ENCODE measurements at places on chromosomes 6 and 20.
A peak's percentile ranks its signal among the peaks of the same experiment; 100 is the strongest.

DNA sequence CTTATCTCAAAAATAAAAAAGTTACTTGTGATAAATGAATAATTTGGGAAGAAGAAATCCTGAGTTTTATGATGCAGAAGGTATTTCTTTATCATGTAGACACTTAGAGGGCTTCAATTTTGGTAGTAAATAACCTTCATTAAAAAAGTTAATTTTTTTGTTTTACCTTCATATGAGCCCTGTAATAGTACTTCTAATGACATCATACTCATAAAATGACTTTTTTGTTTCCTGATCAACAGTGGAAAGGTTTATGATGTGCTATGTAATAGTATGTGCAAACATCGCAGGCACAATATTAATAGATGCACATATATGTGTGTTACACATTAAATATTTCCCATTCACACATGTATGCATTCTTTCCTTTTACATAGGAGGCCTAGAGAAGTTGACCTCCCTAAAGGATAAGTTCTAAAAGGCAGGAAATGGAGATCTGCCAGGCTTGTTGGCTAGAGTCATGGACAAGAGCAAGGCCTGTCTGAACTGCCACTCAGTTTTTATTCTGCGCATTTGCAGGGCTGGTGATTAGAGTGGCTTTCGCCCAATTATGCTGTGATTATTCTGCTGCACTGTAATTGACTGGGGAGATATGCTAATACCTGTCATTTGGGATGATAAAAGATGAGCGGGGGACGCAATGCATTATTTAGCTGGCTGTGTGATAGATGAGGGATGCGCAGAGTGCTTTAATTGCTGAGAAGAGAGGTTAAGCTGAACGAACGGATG, 272.6 kb downstream of the TMEM242 start:
- no peak for DNase-seq

- no peak for DNase-seq
These were observed 223.2 kb upstream of the EXOC2 start for GRCh38 chr6:916131-916530.

DNA sequence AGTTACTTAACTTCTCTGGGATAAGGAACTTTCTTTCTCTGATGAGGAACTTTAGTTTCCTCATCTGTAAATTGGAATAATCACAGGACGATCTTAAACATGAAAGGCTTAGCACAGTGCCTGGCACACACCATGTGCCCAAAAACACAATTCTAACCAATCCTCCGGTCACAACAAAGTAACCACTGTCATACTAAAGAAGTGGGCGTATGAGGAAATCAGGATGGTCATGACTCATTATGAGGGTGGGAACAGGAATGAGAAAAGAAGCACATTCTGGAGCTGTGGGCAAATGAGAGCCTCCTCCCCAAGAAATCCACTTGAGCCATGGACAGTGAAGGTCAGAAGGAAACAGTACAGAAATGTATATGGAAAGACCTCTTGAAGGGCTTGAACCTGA, 82.9 kb downstream of the LRFN2 start:
- no peak for DNase-seq

GRCh38 chr20:9581509-9581908, 67.1 kb downstream of the LAMP5 start:
- no peak for DNase-seq

- no peak for DNase-seq
These were observed 22.2 kb downstream of the BMP7 start for GRCh38 chr20:57244221-57244585.

DNA sequence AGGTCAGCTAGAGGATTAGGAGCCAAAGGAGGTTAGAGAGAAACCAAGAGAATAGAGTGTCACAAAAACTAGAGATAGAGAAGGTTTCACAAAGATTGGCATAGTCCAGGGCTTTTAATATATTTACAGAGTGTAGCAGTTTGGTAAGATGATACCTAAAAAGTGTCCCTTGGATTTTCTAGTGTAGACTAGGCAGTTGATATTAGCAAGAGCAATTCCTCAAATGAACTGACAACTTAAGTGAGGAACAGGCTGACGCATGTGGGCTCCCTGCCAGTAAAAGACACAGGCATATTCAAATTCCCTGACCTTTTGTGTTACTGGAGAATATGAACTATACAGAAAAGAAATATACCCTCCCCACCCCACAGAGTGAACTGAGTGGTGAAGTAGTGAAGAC, 40.1 kb downstream of the VTA1 start:
- peak; percentile 64 for DNase-seq

- no peak for DNase-seq
These were observed 160.2 kb upstream of the FOXA2 start for GRCh38 chr20:22744341-22745193.

DNA sequence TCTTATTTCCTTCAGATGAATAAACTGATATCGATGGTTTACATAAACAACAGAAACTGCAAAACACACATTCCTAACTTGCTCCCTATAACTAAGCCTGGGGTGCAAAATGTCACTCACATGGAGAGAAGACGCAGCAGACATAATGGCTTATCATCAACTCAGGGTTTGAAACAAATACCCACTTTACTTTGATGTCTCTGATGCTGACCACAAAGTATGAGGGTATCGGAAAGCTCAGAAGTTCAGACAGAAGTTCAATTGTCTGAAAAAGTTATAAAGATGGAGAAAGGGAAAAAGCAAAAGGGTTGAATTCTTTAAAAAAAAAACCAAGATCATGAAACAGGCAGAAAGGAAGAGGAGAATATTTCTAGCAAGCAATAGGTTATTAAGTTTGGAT, 102.7 kb downstream of the FOXC1 start:
- no peak for DNase-seq

GRCh38 chr6:24493945-24494820, 586 bp upstream of the ALDH5A1 start:
- DNase-seq: no peak

DNA sequence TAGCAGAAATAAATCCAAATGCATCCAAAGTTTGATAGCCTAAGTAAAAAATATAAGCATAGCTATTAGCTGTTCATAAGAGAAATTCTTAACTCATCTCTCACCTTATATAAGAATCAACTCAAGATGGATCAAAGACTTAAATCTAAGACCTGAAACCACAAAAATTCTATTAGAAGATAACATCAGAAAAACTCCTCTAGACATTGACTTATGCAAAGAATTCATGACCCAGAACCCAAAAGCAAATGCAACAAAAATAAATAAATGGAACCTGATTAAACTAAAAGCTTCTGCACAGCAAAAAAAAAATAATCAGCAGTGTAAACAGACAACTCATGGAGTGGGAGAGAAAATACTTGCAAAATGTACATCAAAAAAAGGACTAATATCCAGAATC, 184.3 kb downstream of the TFAP2A start:
- DNase-seq: no peak

DNA sequence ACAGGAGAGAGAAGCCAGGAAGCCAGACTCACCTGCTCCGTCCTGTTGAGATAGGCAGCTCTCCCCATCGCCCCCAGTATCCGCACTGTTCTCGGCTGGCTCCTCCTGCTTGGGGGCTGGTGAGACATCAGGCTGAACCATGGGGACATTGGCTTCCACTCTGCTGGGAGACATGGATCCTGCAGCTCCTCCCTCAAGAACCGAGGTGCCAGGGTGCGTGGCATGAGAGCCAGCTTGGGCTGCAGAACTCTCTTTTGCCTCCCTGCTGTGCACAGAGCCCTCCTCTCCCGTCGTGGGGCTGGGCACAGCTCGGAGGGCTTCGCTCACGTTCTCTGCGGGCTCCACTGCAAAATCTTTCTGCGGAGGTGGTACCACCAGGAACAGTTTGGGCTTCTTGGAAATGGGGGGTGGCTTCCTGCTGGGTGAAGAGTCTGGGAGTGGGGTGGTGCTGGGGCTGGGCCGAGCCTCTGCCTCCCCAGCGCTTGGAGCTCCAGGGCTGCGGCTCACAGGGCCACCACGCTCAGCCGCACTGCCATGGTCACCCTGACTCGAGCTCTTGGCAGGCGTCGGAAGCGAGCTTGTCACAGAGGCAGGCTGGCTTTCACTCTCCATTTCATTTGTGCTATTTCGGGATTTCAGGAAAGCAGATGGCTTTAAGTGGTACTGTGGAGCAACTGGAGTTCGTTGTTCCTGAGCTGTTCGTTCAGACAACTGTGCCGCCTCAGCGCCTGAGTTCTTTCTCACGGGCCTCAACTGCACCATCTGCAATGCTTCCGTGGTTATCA, 26.5 kb downstream of the HEBP2 start:
- no peak for DNase-seq

DNA sequence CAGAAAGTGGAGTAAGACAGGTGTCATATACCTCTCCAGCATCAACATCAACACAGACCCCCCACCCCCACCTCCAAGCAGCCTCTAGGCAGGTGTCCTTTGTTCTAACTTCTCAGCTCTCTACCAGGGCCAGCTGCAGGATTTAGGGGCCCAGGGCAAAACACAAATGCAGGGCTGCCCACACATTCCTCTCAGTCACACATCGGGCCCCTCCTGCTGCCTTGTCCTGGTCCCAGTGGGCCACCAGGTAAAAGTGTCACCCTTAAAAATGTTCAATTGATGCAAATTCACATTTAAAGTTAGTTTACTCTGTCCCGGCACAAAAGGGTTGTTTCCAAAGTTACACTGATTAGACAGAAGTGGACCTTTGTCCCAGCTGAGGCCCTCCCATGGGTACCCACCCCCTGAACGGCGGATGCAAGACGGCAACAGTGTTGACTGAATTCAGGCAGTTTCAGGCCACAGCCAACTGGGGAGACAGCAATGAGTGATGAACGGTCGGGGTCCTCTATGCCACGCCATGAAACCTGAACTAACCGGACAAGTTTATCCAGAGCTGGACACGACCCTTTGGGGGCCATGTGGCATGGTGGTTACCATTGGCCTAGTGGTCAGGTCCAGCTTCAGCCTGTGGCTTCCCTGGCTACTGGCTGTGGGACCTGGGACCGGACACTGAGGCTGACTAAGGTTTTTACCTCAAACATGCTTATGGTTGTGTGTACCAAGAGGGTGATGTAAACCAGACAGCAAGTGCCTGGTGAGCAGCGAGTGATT, 52.2 kb upstream of the UNC93A start:
- DNase-seq: no peak

DNA sequence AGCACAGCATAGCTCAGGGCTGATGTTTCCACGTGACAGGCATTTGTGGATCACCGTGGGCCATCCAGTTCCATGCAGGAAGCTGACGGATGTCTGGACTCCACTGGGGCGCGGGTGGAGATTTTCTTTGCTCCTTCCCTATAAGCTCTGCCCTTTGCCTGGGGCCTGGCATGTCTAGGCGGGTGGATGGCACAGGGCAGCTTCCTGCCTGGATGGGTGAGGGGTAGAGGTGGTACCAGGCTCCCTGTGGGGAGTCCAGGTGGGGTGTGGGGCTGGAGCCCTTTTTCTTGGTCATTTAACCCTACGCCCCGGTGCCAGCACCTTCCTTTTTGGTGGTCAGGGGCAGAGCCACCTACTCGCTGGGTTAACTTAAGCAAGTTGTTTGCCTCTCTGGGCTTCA, 10.4 kb downstream of the FAM110A start:
- no peak for DNase-seq

- DNase-seq: no peak
These were observed 260.0 kb downstream of the ARID1B start for GRCh38 chr6:157037165-157037564.

DNA sequence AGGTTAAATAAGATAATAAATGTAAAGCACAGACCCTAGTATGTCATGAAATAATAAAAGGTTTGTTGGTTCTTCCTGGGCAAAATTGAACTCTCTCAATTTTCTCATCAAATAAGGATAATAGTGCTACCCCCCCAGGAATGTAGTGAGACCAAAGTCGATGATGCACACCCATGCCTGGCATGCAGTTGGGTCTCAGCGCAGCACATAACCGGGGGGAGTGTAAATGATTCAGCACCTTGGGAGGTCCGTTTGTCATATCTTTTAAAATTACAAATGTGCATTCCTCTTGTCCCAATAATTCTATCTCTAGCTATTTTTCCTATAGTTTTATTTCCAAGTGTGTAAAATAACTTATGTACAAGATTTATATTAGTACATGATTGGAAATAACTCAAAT, 31.3 kb upstream of the CCDC167 start:
- DNase-seq: peak; percentile 79

- no peak for DNase-seq
These were observed 453.1 kb upstream of the SLC35B3 start for GRCh38 chr6:8888468-8888867.

DNA sequence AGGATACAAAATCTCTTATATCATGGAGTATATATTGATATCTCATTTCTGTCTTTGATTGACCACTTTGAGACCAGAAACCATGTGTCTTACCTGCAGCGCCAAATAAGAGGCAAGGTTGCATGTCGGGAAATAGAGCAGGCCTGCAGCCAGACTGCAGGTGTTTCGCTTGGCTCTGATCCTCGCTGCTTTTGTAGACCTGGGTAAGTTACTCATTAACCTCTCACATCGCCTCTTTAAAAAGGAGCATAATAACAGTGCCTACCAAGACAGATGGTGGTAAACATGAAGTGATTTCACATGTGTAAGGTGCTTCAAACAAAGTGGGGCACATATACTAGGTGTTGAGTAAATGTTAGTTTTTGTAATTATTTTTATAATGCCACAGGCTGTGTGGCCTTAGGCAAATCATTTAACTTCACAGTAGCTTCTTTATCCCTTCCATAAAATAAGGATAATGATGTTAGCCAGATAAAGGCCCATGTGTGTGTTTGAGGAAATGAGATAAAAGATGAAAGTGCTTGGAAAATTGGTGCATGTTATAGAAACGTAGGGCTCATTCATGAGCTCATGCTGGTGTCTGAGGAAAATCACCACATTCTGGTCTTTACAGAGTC, 248.8 kb upstream of the MAP3K7 start:
- no peak for DNase-seq

GRCh38 chr6:96786336-96786735, 50.9 kb downstream of the GPR63 start:
- no peak for DNase-seq

DNA sequence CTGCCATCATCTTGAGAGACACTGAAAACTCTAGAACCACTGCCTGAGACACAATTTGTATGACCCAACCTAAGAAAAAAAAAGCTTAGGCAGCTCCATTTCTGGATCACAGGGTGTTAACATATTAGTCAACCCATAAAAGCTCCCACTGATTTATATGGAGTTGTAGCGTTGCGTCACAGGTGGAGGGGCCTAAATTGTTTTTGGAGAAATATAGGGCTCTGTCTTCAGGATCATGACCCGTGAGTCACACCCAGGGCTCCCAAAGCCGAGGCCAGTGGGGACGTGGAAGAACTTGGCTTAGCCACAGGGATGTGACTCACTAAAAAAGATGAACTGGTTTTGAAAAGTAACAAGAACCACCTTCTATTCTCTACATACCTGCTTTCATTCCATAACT, 116.5 kb upstream of the BMP2 start:
- peak; percentile 35 for DNase-seq

Data from fibroblast of skin of abdomen (primary cell).